ENCODE measurements at places on chromosomes 5 and 9.

- no peaks in the 10 kb centered on the region for H3K36me3 ChIP-seq
- H3K4me1 ChIP-seq, result no peaks in the 10 kb centered on the region
- H3K4me3 ChIP-seq, result no peak overlapping the region
Measured at GRCh38 chr5:97854871-97855762, 672.1 kb upstream of the RIOK2 start.

GRCh38 chr5:143209881-143210395, 193.5 kb downstream of the NR3C1 start:
- H3K4me3 ChIP-seq, result no peak overlapping the region
- H3K36me3 ChIP-seq, result peaks cover 21% of the 10 kb centered on the region
- peaks cover 61% of the 10 kb centered on the region for H3K4me1 ChIP-seq
- H3K27ac ChIP-seq, result no peak overlapping the region
- H3K27me3 ChIP-seq, result no peaks in the 10 kb centered on the region
- DNase-seq, result no peak

- H3K27me3 ChIP-seq, result peaks cover 10% of the 10 kb centered on the region
- H3K4me1 ChIP-seq, result peaks cover 34% of the 10 kb centered on the region
- no peak for DNase-seq
- H3K27ac ChIP-seq, result no peak overlapping the region
- H3K36me3 ChIP-seq, result peaks cover 4% of the 10 kb centered on the region
- no peak overlapping the region for H3K4me3 ChIP-seq
Measured at GRCh38 chr9:110028271-110028670, 179.7 kb downstream of the C9orf152 start.

DNA sequence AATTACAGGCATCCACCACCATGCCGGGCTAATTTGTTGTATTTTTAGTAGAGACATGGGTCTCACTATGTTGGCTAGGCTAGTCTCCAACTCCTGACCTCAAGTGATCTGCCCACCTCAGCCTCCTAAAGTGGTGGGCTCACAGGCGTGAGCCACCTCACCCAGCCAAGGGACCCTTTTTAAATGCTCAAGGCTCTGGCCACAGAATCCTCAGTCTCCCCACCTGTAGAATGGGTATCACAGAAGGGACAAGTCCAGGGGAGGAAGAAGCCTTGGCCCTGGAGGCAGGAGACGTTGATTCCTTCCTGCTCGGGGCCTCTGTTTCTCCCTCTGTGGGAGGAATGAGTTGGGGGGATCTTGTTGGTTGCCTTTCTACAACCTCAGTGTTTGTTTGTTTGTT, 45.7 kb downstream of the GTF3C4 start:
- DNase-seq, result no peak
- H3K27ac ChIP-seq, result no peak overlapping the region
- H3K4me1 ChIP-seq, result no peaks in the 10 kb centered on the region
- H3K27me3 ChIP-seq, result peaks cover 22% of the 10 kb centered on the region
- H3K4me3 ChIP-seq, result no peak overlapping the region

DNA sequence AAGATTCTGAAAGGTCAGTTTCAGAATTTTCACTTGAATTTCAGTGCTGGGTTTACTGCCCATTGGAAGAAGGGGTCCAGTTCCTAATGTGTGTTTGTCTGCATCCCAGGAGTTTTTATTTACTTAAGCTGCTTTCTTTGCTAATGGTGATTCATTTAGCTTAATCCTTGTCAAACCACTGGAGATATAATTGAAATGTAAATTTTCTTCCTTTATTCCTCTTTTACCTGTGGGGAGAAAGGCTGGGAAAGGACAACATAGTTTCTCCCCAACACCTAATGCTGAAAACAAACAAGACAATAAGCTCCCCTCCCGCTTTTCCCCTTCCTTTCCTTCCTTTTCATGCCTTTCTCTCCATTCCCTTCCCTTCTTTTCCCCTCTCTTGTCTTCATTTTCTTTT, 185.8 kb downstream of the KCTD16 start:
- no peak overlapping the region for H3K4me3 ChIP-seq
- H3K4me1 ChIP-seq, result no peaks in the 10 kb centered on the region
- no peak overlapping the region for H3K27ac ChIP-seq
- DNase-seq, result no peak

DNA sequence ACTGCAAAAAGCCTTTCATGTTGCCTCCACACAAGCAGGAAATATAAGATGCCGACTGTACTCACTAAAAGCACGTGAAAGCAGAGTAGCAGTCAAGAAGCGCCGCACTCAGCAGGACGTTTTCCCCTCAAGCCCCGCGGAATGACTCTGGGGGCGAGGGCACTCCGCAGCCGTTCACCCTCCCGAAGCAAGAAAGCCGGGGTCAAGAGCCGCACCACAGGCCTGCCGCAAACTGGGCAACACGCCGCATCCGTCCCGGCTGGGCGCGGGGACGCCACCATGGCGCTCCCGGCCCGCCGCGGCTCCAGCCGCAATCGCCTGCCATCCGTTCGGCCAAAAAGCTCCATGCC, 364 bp downstream of the RPS6 start:
- H3K27me3 ChIP-seq, result no peaks in the 10 kb centered on the region
- H3K4me3 ChIP-seq, result peak overlapping the region; percentile 98
- H3K27ac ChIP-seq, result peak overlapping the region; percentile 98
- peaks cover 54% of the 10 kb centered on the region for H3K36me3 ChIP-seq
- peaks cover 61% of the 10 kb centered on the region for H3K4me1 ChIP-seq
- DNase-seq, result no peak

- H3K4me1 ChIP-seq, result no peaks in the 10 kb centered on the region
- DNase-seq, result no peak
- no peak overlapping the region for H3K27ac ChIP-seq
- H3K27me3 ChIP-seq, result peaks cover 26% of the 10 kb centered on the region
Measured at GRCh38 chr9:16726029-16726428, 144.4 kb downstream of the BNC2 start.

GRCh38 chr9:118928722-118929121, 440.5 kb downstream of the BRINP1 start:
- H3K27ac ChIP-seq, result no peak overlapping the region
- no peak overlapping the region for H3K4me3 ChIP-seq
- no peak for DNase-seq
- H3K27me3 ChIP-seq, result no peaks in the 10 kb centered on the region
- H3K4me1 ChIP-seq, result no peaks in the 10 kb centered on the region

DNA sequence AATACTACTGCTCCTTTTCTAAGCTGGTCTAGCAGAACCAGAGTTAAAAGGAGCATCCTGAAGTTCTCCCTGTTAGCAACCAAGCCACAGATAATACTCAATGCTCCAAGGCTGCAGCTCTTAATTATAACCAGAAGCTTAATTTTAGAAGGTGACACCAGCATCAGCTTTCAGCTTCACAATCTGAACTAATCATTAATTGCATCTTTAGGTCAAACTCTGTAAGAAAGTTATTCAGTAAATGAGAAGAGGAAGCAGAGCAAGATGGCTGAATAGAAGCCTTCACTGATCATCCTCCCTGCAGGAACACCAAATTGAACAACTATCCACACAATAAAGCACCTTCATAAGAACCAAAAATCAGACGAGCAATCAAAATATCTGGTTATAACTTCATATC, 38.5 kb downstream of the APBA1 start:
- H3K36me3 ChIP-seq, result no peaks in the 10 kb centered on the region
- no peak for DNase-seq
- no peak overlapping the region for H3K4me3 ChIP-seq
- no peak overlapping the region for H3K27ac ChIP-seq

DNA sequence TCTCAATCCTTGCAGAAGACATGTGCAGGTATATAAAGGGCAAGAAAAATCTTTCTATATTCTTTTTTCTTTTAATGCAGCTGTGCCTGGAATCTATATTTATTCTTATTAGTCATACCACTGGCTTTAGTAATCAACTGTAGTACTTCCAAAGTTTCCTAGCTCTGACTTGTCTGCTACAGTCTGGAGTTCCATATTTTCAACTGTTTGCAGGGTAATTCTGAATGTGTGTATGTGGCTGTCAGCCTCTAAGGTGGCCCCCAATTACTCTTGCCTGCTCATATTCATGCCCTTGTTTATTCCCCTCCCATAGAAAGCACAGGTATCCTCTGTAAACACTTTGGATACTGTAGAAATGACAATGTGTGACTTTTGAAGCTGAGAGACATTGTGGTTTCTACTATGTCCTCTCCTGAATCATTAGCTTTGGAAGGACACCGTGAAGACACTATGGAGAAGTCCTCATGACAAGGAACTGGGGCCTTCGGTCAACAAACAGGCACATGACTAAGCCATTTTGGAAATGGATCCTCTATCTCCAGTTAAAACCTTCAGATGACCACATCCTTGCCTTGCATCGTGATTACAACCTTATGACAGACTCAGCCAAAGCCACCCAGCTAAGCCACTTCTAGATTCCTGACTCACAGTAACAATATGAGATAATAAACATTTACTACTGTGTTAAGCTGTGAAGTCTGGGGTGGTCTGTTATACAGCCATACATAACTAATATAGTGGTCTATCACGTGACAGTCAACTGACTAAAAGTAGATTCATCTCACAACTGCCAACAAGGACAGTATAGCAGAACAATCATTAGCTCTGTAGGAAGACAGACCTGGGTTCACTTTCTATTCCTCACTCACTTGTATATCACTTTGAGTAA, 49.5 kb upstream of the SUSD1 start:
- peaks cover 19% of the 10 kb centered on the region for H3K4me1 ChIP-seq
- peaks cover 58% of the 10 kb centered on the region for H3K36me3 ChIP-seq
- no peak overlapping the region for H3K27ac ChIP-seq
- H3K27me3 ChIP-seq, result no peaks in the 10 kb centered on the region
- H3K4me3 ChIP-seq, result no peak overlapping the region
- DNase-seq, result no peak

DNA sequence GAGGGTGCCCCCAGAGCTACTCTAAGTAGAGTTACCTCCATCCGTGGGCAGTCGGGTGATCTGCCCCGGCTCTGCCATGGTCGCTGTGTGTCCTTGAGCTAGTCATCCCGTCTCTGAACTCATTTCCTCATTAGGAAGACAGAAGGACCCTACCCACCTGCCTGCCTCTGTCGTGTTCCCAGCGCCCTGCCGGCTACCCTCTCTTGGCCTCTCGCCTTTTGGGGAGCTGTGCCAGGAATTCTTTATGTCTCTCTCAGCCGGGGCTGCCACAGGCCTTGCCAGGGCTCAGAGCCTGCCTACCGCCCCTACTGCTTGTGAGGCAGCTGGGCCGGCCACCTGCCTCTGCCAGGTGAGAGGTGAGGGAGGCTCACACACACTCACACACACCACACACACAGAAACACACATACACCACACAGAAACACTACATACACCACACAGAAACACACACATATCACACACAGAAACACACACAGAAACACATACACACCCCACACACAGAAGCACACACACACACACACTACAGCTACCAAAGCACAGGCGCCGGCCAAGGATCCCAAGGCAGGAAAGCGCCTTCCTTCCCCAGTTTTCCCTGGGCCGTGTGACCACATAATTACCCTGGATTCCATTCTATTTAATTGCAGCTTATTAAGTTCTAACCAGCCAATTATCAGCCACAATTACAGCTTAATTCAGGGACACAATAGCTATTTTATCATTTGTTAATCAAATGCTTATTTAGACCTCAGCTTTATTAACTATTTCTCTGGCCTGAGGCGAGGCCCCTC, 41.7 kb downstream of the UNC5A start:
- H3K27me3 ChIP-seq, result peaks cover 4% of the 10 kb centered on the region
- DNase-seq, result no peak
- no peaks in the 10 kb centered on the region for H3K36me3 ChIP-seq
- no peak overlapping the region for H3K27ac ChIP-seq

DNA sequence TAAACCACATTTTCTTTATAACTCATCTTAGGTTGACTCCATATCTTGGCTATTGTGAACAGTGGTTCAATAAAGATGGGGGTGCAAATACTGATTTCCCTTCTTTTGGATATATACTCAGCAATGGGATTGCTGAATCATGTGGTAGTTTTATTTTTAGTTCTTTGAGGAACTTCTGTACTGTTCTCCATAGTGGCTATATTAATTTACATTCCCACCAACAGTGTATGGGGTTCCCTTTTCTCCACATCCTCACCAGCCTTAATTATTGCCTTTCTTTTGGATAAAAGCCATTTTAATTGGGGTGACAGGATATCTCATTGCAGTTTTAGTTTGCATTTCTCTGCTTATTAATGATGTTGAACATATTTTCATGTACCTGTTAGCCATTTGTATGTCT, 107.7 kb upstream of the EQTN start:
- no peak overlapping the region for H3K4me3 ChIP-seq
- no peaks in the 10 kb centered on the region for H3K4me1 ChIP-seq
- no peaks in the 10 kb centered on the region for H3K36me3 ChIP-seq
- no peak overlapping the region for H3K27ac ChIP-seq
- no peak for DNase-seq

DNA sequence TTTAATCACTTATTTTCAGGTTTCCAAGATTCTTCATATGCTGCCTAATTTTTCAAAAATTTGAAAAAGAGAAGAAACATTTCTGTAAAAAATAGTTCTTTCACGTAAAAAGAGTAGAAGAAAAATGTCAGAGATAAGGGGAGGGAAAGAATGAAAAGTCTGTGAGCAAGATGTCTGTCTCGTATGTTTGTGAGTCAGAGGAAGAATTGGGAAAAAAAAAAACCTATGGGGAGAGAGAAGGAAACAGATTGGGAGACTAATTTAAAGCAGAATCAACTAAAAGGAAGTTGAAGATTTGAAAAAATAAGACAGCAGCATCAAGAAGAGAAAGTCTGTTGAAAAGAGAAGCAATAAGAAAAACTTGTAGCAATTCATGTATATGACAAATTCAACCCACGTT, 456.3 kb downstream of the HINT1 start:
- H3K4me3 ChIP-seq, result no peak overlapping the region
- H3K27me3 ChIP-seq, result no peaks in the 10 kb centered on the region
- H3K36me3 ChIP-seq, result no peaks in the 10 kb centered on the region
- no peak for DNase-seq
- no peak overlapping the region for H3K27ac ChIP-seq
